ENCODE measurements at places on chromosomes 1 and 21. TPM values are rescaled to one million over a fixed set of nuclear protein-coding genes. Genes with fewer than 3 reads are reported as not detected.

GPR89B gene
- 12.3 TPM for total RNA-seq

L1TD1 gene
- total RNA-seq, result not detected

MAGI3 gene
- 22.3 TPM for total RNA-seq

TAS1R1 gene
- not detected for total RNA-seq

TRIM17 gene
- not detected for total RNA-seq

HSD11B1 gene
- total RNA-seq, result 12.6 TPM

GREM2 gene
- 2.6 TPM for total RNA-seq

PTTG1IP gene
- total RNA-seq, result 388 TPM

ADAMTS5 gene
- 31.4 TPM for total RNA-seq

DNAJC6 gene
- 2.6 TPM for total RNA-seq

CD101 gene
- total RNA-seq, result 5.3 TPM

CATSPERE gene
- 2.2 TPM for total RNA-seq

HRNR gene
- 0.04 TPM for total RNA-seq

CFHR3 gene
- total RNA-seq, result 0.25 TPM

DCDC2B gene
- not detected for total RNA-seq

C21orf91 gene
- total RNA-seq, result 11.0 TPM

LEFTY1 gene
- total RNA-seq, result not detected

MX2 gene
- total RNA-seq, result 7.3 TPM

HPCAL4 gene
- total RNA-seq, result not detected

S100A3 gene
- 0.69 TPM for total RNA-seq

Measured in gastroesophageal sphincter (tissue), 4 donors.